ENCODE measurements at places on chromosomes 1 and 21.

- DNase-seq, result no peak
Observed at GRCh38 chr1:109782514-109782913, 18.8 kb upstream of the EPS8L3 start.

DNA sequence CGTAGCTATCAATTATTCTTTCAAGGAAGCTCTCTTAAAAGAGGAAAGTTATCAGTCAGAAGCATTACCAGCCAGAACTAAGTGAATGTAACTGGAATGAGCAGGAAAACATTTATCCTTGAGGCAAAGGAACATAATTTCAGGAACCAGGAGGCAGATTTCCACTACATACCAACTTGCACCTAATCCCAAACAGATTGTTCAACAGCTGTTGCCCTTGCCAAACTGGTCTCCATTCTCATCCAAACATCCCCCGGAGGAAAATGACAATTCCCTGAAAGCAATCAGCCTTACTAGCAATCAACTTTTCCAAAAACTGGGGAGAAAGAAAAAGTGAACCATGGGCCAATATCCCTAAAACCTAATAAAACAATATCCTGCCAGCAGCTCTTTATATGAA is 35.0 kb downstream of the ENAH start:
- no peak for DNase-seq

- no peak for DNase-seq
Observed at GRCh38 chr21:42499444-42500112, 3.6 kb upstream of the RSPH1 start.

DNA sequence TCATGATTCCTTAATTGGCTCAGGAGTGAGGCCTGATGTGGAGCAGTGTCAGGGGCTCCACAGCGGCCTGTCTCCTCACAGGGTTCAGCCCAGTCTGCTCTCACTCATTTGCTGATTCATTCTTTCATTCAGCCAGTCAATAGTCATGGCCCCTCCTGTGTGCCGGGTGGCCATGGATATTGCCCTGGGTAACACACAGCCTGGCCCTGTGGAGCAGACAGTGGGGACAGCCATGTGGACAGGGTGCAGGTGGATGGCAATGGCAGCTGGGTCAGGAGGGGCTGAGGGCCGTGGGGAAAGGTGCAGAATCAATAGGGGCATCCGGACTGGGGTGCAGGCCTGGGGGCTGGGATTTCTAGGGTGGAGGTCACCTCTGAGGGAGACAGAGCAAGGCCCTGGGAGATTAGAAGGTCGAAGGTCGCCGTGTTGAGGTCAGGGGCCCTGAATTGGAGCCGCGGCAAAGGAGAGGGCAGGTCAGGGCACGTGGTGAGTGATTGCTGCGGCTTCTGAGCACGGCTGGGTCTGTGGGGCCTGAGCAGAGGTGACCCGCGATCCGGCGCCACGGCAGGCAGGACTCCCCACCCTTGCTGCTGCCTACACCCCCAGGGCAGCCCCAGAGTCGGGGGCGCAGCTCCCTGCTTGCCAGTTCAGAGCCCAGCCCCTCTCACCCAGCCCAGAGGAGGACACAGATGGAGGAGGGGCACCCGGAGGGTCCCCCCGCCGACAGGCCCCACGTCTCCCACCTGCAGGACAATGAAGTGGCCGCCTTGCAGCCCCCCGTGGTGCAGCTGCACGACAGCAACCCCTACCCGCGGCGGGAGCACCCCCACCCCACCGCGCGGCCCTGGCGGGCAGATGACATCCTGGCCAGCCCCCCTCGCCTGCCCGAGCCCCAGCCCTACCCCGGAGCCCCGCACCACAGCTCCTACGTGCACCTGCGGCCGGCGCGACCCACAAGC is 33.4 kb downstream of the SLC19A1 start:
- DNase-seq, result no peak

GRCh38 chr1:78722521-78722920 is 72.9 kb downstream of the IFI44 start:
- DNase-seq, result no peak

- no peak for DNase-seq
Observed at GRCh38 chr1:145878724-145879123, 6.9 kb downstream of the ANKRD35 start.

DNA sequence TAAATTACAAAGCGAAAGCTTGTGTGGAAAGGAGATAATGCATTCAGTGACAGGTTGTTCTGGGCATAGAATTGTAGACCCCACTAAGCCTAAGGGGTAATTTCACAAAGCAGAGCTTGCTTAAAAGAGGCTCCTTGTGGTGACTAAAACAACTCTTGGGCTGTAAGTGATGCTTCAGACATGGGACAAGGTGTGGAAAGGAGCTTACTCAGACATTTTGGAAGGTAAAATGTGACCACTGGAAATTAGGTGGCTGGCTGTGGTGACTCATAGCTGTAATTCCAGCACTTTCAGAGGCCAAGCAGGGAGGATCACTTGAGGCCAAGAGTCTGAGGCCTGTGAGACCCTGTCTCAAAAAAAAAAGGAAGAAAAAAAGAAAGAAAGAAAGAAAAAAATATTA is 51.1 kb upstream of the LRRC8C start:
- no peak for DNase-seq

- no peak for DNase-seq
Observed at GRCh38 chr1:229191066-229191674, 79.7 kb upstream of the RAB4A start.

- no peak for DNase-seq
Observed at GRCh38 chr1:88736633-88737248, 52.7 kb downstream of the PKN2 start.

- no peak for DNase-seq
Observed at GRCh38 chr1:215887627-215888026, 320.5 kb downstream of the KCTD3 start.

DNA sequence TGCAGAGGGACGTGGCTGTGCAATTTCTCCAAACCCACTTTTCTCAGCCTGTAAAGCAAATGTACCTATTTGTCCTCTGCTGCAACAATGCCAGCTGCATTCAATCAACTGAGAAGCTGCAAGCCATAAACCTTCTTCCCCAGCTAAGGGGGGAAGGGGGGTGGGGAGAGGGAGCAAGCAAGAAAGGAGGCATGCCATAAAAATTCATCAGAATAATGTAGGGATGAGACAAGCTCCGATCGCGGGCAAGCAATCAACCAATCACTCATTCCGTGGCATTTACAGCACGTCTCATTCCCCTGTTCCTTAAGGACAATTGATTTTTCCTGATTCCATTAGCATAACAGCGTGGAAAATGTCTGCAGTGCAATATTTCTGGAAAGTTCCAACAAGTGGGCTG is 144.8 kb downstream of the DMRTA2 start:
- DNase-seq, result no peak

DNA sequence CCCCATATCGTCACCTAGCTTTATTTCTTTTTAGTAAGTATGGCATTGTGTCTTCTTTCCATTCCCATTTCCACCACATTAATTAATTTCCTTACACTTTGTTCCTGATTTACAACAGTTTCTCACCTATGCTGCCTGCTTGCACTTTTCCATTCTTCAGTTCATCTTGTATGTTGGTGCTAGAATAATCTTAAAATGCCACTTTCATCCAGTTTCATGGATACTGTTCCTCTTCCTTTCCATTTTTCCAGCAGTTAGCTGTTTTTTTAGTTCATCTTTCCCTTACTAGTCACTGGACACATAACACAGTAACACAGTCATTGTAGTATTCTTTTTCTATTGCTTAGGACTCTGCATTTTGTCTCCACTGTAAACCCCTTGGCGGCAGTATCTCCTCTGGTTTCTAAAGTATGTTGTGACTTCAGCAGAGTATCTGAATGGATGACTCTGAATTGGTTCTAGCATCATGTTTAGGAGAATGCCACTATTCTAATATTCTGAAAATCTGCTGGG is 2.1 kb downstream of the CDC7 start:
- DNase-seq, result no peak

DNA sequence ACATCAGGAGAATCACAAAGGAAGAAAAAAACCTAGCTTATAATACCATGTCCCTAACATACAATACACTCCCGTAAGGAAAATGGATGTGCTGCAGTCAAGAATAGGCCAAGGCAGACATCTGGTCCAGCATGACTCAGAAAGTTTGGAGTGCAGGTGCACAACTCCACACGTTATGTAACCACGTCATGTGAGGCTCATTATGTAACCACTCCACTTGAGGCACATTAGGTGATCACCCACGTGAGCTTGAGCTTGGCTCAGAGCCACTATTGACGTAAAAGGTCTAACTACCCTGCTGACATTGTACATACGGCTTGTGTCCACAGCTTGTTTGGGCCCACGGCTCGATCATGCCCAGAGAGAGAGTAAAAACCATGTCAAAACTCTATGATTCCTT is 99.8 kb upstream of the C1orf21 start:
- DNase-seq, result no peak

DNA sequence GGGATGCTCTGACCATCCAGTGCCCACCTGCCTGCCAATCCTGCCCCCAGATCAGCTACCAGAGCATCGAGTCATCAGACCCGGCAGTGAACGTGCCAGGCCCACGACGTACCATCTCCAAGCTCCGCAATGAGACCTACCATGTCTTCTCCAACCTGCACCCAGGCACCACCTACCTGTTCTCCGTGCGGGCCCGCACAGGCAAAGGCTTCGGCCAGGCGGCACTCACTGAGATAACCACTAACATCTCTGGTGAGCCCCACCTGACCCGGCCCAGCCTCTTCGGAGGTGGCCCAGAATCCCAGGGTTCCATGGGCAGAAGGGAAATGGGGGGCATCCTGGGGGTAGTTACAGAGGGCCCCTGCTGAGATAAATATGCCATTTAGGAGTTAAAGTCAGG is 43.1 kb downstream of the PTPRU start:
- DNase-seq, result no peak

DNA sequence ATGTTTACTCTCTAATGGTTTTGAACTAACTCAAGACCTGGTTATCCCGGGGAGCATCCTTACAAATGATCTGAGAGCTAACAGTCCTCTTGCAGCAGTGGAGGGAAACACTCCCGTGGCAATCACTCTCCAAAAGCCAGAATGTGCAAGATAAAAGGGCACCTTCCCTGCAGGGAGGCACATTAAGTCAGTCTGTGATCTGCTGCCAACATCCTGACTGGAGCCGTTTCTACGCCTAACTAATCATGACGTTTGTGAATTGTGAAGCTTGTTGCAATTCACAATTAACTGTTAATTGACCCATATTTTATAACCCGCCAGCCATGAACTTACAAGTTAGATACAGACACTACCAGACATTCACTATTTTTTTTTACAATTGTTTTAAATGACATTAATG is 52.1 kb upstream of the LGALS8 start:
- DNase-seq, result no peak

- DNase-seq, result no peak
Observed at GRCh38 chr1:15731735-15732685, 4.0 kb upstream of the SLC25A34 start.

DNA sequence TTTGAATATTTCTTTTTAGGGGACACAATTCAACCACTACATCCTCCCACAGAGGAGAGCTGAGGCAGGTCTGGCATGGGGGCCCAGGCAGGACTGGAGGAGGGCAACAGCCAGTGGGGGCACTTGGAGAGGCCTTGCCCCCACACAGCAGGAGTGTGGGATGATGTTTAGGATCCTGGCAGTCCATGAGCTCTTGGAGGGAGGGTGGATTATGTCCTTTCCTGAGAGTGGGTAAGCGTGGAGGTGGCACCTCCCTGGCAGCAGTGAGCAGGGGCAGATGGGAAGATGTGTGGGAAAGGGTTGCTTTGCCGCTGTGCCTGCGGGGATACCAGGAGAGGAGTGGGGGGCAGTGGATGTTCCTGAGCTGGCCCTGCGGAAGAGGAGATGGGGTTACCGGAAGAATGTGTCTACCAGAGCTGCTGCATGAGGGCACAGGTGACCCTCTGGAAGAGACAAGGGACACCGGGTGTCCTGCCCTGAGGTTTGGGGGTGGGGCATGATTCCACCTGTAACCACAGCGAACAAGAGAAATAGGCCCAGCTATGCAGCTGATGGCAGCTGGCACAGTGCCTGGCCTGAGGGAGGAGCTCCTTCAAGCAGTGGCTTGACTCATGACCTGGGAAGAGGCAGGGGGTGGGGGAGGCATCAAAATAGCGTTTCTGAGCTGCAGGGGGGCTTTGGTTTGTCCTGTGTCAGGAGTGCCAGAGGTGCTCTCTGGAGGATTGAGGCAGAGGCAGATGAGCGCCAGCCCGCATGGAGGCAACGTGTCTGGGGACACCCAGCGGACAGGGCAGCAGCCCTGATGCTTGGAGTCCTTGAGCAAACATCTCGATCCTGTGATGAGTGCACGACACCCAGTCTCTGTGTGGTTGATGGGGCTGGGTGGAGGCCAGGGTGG is 123.9 kb upstream of the TMPRSS2 start:
- no peak for DNase-seq

DNA sequence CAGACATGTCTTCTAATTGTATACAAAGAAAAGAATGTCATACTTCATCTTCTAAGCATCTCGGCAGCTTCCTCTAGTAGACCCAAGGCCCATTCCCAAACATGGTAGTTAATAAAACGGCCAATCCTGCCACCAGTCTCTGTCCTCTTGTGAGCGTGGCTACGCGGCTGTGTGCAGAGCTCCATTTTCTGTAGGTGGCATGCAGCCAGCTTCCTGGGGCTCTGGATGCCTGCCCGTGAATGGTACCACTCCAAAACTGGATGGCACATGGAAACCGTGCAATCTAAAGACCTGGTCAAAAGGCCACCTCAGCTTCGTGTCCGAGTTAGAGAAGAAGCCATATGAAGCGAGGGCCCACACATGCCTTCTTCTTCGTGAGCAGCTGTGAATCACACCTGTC is 110.7 kb downstream of the SIPA1L2 start:
- DNase-seq, result no peak

- no peak for DNase-seq
Observed at GRCh38 chr1:4585705-4586104, 68.7 kb upstream of the AJAP1 start.

- no peak for DNase-seq
Observed at GRCh38 chr1:58064166-58064565, 482.4 kb downstream of the OMA1 start.

DNA sequence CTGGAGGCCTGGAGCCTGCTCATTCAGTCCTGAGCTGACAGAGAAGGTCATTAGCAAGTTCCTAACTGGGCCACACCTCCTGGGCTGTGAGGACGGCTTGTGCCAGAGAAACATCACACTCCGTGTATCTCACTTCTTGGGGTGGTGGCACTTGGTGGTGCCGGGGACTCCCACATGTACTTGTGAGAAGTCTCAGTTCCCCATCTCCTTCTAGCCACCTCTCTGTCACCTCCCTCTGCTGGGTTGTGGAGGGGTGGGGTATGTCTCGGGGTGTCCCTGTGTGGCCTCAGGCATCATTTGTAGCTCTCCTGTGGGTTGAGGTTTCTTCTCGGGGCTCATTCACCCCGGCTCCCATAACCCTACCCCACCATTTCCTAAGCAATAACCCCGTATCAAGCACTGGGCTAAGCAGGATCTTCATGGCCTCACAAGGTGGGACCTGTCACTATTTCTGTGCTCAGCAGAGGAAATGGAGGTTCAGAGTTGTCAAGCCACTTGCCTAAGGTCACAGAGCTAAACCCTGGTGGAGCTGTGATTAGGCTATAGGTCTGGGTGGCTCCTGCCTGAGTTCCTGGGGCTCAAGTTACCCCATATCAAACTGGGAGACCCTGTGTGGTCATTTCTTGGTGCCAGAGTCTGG is 62.5 kb downstream of the UBIAD1 start:
- no peak for DNase-seq

GRCh38 chr1:110482662-110483307 is 31.8 kb downstream of the PROK1 start:
- no peak for DNase-seq

Measured in activated naive CD4-positive, alpha-beta T cell (primary cell).